Activated CD4-positive, CD25-positive, alpha-beta regulatory T cell treated with anti-CD3 and anti-CD28 coated beads, Interleukin-2, amount 50 U/mL, for 72 hours (primary cell): ENCODE measurements at places on chromosomes 12 and 14.
A peak's percentile ranks its signal among the peaks of the same experiment; 100 is the strongest.

DNA sequence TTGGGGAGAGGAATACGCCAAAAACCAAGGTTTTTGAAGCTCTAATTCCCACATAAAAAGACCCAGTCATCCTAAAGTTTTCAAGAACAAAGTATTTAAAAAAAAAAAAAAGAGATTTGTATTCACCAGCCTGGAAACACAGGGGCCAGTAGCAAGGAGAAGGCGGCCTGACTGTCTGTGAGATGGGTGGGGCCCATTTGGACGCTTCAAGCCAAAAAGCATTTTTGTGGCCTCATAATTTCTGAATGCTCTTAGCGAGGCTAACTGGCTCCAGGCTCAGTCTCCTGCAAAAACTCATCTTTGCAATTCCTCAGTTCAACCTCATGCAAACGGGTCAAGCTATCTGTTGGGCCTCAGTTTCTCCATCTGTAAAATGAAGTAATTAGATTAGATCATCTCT is 514.1 kb downstream of the MED13L start:
- DNase-seq = no peak

- no peak for DNase-seq
These were observed 88.3 kb downstream of the LRRK2 start for GRCh38 chr12:40312982-40313576.

DNA sequence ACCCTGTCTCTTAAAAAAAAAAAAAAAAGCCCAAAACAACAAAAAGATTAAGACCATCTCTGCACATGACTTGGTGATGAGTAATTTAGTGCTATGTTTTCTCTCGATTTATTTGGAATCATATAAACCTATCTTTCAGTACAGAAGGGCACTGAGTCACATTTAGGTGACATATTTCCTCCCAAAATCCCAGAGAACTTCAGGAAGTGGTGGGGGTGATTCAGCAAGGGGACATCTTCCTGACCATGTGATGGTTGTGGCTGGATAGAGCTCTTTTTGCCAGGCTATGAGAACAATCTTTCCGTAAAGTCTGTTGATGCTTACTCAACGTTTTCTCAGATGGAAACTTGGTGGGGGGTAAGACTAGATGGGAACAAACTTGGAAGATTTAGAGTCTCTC is 50.0 kb downstream of the PPFIBP1 start:
- DNase-seq = no peak

DNA sequence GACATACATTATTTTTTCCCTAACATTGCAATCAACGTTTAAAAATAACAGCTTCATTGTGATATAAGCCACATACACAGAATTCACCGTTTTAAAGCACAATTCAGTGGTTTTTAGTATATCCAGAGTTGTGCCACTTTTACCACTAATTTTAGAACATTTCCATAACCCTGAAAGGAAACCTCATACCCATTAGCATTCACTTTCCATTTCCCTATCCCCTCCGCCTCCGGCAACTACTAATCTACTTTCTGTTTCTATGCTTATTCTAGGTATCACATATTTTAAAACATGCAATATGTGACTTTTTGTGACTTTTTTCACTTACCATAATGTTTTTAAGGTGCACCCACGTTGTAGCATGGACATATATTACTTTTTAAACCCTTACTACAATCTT is 55.6 kb upstream of the ISM2 start:
- no peak for DNase-seq

- DNase-seq = no peak
These were observed 17.7 kb downstream of the SBNO1 start for GRCh38 chr12:123346946-123347345.

DNA sequence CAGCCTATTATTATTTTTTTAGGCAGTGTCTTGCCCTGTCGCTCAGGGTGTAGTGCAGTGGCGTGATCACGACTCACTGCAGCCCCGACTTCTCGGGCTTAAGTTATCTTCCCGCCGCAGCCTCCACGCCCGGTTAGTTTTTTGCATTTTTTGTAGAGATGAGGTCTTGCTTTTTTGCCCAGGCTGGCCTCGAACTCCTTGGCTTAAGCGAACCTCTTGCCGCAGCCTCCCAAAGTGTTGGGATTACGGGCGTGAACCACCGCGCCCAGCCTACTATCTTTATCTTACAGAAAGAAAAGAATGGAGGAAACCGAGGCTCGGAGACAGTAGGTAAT is 507 bp upstream of the PTPN11 start:
- DNase-seq = no peak

DNA sequence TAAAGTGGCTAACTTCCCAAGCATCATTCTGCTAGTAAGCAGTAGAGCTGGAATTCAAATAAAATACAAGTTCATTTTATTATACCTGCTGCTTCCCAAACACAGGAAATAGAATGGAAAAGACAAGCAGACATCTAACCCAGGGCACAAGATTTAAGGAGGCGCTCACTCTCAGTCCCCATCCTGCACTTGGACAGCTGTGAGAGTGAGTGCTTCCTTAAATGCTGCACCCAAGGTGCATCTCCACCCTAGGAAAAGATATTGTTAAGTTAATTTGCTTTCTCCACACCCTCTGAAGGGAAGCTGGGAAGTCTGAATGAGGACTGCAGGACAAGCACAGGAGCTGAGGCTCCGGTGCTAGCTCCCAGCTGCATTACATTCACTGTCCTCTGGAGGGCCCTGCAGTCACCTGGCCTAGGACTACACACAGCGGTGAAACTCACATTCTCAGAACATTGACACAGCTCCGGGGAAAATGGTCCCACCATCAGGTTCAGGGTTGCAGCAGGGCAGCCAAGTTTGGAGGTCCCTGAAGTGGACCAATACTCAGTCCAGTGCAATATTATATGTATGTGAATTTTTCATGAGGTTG is 14.2 kb downstream of the HEBP1 start:
- DNase-seq = no peak

DNA sequence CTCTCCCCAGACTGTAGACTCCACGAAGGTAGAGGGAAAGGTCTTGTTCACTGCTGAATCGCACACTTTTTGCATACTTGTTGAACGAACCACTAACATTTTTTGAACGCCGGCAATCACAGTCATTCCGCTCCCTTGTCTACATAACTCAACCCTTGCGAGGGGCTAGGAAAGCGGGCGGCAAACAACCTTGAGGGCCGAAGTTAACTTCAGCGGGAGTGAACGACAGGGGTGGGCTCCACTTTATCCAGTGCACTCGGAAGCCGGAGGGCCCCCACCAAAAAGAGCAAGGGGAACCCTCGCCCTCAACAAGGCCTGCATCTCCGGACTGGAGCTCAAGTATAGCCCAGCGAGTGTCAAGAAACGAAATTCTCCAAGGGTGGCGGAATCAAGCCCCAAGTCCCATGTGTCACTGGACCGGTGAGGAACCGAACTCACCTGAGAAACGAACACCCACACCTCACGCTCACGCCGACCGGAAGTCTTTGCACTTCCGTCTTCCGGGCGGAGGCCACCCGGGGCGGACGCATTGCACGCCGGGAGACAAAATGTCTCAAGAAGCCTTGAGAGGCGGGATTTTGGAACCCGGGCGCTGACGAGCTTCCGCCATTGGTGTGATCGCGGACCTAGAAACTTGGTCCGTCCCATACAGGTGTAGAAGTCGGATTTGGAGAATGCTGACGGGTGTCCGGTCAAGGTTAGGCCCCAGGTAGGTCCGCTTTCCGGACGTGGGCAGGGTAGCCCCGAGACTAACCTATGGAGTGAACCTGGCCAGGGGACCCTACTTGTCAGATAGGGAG is at the start of gene LLPH:
Gene LLPH, minus strand, starts transcription at position 484 of the 800 bp plus-strand sequence. CDS start 1,644 bp downstream, outside the sequence.
- DNase-seq = peak; percentile 88

GRCh38 chr12:32125455-32126084 is 18.9 kb downstream of the BICD1 start:
- DNase-seq = no peak

DNA sequence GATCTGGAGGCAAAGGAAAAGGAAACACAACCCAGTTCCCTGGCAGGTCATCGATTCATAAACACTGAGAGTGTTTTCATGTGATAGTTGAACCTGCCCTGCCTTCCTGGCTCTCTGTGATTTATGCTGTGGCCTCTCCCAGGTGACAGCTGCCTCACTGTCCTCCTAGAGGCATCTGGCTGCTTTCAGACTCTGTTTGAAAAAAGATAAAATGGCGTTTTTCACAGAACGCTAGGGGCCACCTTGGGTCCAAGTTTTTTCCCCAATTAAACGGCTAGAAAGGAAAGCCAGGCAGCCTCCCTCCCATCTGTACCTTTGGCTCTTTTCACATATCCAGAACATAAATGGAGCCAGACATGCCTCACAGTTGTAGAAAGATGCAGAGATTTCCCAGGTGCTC is 252.6 kb upstream of the CCDC196 start:
- no peak for DNase-seq

GRCh38 chr12:5588591-5588990 is 156.7 kb downstream of the NTF3 start:
- no peak for DNase-seq

DNA sequence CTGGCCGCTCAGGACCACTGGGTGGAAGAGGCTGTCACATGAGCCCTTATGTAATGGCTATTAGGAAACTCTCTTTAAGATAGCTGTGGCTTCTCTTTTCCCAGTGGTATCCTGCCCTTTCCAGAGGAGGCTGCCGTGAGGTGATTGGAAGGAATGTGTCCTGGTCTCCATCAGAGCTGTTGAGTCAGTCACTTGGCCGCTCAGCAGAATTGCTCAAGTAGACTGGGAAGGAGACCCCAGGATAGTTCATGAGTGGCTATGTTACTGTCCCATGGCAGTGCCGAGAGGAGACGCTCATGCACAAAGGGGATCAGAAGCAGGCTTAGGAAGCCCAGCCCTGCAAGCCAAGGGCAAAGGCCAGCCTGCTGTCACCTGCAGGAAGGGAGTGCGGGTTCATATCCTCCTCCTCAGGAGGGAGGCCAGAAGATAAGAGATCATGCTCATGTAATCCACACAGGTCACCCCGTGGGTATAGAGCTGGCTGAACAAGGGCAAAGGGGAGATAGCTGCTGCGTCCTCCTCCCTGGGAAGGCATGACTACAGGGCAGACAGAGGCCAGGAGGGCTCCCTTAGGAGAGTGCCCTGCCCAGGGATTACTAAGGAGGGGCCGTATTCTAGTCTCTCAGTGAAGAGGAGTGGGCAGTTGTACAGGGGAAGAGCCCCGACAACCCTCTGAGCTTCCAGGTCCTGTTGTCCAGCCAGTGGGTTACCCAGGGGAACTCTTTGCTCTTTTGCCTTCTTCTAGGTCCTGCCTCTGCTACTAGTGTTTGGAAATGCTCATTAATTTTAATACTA is 137.0 kb upstream of the MAX start:
- no peak for DNase-seq

- no peak for DNase-seq
These were observed 15.3 kb upstream of the NUDT14 start for GRCh38 chr14:105196265-105196960.

GRCh38 chr14:32377046-32377646 is 48.0 kb downstream of the AKAP6 start:
- no peak for DNase-seq

GRCh38 chr12:120237360-120238171 is 28.0 kb downstream of the PXN start:
- DNase-seq = no peak

GRCh38 chr12:50467439-50467838 is 37.3 kb upstream of the DIP2B start:
- no peak for DNase-seq

- DNase-seq = no peak
These were observed 174.8 kb downstream of the PELI2 start for GRCh38 chr14:56292970-56293369.

DNA sequence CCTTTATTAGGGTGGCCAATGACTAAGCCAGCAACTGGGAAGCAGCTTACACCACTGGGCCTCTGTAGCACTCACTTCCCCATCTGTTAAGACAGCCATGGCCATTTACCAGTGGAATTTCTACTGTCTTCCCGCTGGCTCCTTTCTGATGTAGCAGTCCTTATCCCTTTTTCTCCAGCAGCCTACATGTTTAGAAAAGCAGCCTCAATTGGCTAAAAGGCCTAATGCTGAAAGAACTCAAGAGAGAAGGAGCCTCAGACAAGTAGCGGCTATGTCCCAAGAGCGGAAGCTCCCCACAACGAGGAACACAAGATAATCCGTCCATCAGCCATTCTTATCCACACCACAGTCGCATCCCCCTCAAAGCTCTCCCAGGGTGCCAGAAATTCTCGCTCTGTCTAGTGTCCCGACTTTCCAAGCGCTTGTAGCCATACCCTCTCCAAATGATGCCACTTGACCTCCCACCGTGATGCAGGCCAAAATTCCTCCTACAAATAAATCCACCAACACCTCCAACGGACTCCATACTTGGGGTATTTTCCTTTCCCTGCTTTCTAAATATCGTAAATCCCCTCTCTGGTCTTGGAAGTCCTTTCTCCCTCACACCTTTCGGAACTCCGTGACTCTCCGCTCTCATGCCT is 624 bp downstream of the M6PR start:
- DNase-seq = no peak

- DNase-seq = no peak
These were observed 26.2 kb downstream of the ZCRB1 start for GRCh38 chr12:42299392-42300308.

DNA sequence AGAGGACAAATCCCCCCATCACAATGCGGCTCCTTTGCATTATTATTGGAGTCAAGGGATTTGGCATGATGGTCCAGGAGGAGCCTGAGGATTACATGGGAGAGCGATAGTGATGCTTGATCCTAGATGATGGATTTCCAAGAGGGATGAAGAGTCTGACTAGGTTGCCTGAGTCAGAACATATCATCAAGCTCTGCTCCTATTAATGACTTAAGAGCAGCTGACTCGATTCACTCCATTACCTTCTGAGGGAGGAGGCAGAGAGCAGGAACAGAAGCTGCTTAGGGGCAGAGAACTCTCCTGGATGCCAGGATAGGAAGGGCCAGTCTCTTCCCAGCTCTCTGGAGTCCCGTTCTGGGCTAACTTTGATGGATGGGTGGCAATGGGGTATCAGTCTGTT is 54.0 kb upstream of the CISTR start:
- no peak for DNase-seq

DNA sequence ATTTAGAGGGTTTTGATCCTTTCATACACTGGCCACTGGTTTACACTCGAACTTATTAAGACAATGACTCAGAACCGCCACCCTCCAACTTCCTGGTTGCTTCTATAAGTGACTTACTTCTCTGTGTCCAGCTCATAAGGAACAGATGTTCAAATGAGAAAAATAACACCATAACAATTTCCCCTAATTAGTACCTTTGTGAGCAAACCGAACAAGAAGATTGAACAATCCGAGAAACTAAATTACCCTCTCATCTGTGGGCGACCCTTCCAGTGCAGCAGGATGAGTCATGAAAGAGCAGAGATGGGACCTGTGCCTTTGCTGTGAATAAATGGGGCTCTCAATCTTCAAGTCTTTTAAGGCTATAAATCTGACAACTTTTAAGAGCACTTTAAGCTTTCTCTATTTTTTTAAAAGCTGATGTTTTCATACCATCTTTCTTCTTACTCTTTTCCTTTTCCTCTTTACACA is 146.8 kb upstream of the RASSF8 start:
- no peak for DNase-seq

GRCh38 chr12:21265932-21266331 is 68.8 kb downstream of the SLCO1A2 start:
- no peak for DNase-seq

GRCh38 chr12:48717252-48717695 is 767 bp upstream of the CCNT1 start:
- DNase-seq = no peak

GRCh38 chr12:80415466-80415865 is 28.6 kb upstream of the PTPRQ start:
- no peak for DNase-seq

GRCh38 chr12:132813443-132813842 is 15.2 kb downstream of the GOLGA3 start:
- no peak for DNase-seq
